CD4-positive, alpha-beta T cell treated with Interleukin-15 for 4 hours (primary cell): ENCODE measurements at places on chromosomes 4 and X.

GRCh38 chr4:149136951-149137620, 678.6 kb downstream of the IQCM start:
- DNase-seq: no peak

DNA sequence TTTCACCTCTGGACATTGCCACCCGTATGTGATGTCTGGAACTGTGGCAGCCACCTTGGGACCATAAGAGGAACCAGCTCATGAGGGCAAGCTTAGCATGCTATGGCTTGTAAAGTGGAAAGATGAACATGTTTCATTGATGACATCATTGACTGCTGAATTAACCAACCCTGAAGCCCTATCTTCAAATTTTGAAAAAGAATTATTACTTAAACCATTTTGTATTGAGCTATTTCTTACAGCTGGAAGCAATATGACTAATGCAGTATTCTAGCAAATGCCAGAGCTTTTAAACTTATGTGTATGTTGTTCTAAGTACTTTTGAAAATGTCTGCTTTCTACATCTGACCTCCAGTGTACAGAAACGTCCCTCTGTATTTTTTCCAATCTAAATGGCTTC, 18.1 kb downstream of the GUCY2F start:
- DNase-seq: no peak

GRCh38 chr4:89468602-89469001, 161.0 kb upstream of the GPRIN3 start:
- no peak for DNase-seq

GRCh38 chr4:185112104-185112503, 31.0 kb upstream of the SLC25A4 start:
- no peak for DNase-seq

DNA sequence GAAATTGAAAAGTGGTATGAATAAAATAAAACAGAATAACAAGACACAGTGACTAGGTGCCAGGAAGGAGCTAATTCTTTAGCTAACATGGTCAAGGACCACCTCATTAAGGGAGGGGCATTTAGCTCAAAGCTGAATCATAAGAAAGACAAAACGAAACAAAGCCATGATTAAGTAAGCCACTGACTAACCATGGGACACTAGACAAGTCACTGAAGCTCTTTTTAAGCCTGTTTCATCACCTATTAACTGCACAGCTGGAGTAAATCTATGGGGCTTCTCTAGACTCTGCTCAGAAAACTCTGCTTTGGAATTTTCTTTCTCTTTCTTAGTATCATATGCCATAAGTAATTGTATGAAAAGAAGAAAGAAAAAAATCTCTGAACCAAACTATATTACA, 49.8 kb upstream of the C1QTNF7 start:
- no peak for DNase-seq

DNA sequence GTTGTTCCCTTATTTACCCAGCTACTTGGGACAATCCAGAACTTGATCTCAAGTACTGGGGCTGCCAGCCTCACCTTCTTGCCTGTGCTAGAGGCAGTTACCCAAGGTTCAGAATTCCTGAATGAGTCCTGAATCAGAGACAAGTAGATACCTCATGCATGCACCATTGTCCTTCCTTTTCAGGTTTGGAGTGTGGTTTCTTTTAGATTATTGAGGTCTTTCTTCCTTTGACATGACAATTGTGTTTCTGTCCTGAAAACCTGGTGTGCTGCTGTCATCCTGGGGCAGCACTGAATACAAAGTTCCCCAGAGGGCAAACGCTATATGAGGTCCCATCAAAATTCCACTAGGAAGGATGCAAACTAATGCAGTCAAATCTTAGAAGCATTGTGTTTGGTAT, 3.5 kb downstream of the CXCL2 start:
- no peak for DNase-seq

DNA sequence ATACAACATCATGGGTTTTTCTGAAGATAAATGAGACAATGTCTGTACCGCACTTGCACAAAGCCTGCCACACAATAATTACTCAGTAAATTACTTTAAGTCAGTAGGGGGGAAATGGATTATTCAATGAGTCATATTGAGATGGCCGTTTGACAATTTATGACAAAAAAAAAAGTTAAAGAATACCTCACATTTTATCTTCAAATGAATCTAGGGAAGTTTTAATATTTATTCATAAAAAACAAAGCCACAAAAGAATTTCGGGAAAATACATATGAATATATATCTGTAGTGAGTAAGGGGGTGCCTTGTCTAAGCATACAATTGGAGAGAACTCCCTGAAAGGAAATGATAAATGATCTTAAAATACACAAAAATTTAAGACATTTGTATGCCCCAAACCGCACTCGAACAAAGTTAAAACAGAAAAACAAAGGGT, 197.0 kb upstream of the SLC7A11 start:
- DNase-seq: no peak

DNA sequence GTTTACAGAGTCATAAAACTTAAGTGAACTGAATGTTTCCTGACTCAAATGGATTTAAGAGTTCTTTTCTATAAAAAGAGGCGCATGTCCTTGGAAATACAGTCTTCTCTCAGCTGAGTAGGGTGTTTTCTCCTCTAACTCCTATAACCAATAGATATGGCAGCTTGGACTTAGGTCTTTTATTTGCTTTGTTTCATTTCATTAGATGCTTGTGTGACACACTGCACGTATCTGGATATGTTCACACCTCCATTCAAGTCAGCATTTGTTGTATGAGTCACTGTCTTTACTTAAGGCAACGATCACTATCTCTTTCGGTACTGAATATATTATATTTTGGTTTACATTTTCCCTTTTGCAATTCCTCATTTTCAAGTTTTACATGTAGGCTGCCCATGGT, 136.6 kb downstream of the ARSF start:
- no peak for DNase-seq

DNA sequence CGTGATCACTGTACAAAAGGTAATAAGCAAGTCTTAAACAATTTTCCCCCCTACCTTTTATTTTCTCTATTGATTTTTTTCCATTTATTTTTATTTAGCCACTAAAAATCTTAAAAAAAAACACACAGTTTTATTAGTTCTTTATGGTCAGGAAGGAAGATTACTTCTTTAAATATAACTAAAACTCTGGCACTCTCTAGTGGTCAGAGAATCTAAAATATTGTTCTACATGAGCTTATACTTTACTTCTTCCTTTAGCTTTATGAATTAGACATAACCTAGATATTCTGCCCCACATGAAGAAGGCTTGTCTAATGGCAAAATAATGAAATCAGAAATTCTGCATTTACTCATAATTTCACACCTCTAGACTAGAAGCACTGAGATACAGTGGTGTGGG, 135.2 kb downstream of the PDE5A start:
- no peak for DNase-seq

DNA sequence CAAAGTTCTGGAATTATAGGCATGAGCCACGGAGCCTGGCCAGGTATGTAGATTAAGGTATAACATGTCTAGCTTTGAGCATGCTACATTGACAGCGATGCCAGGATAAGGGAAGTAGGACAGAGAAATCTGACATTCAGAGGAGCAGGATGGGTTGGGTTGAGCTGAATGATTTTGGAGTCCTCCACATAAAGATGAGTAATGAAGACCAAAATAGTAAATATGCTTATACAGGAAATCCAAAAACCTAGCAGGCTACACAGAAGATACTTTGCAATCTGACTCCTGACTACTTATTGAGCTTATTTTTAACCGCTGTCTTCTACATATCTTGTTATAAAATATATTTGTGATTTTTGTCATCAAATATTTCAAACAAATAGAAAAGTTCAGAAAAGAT, 69.7 kb downstream of the PDGFC start:
- DNase-seq: no peak

DNA sequence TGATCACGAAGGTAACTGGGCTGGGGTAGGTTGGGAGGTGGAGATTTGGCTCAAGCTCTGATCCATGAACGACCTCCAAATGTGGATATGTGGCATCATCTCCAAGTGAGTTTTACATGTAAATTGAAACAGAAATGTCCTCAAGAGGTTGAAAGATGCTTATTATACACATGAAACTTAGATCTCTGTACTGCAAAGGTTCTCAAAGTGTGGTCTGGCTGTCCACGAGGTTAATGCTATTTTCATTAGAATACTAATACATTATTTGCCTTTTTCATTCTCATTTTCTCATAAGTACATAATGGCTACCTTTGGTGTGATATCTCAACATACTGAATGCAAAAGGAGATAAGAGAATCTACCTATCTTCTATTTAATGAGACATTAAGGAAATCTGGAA, 198.2 kb downstream of the RASL11B start:
- DNase-seq: no peak

GRCh38 chr4:37765741-37766140, 60.7 kb upstream of the PGM2 start:
- DNase-seq: no peak

DNA sequence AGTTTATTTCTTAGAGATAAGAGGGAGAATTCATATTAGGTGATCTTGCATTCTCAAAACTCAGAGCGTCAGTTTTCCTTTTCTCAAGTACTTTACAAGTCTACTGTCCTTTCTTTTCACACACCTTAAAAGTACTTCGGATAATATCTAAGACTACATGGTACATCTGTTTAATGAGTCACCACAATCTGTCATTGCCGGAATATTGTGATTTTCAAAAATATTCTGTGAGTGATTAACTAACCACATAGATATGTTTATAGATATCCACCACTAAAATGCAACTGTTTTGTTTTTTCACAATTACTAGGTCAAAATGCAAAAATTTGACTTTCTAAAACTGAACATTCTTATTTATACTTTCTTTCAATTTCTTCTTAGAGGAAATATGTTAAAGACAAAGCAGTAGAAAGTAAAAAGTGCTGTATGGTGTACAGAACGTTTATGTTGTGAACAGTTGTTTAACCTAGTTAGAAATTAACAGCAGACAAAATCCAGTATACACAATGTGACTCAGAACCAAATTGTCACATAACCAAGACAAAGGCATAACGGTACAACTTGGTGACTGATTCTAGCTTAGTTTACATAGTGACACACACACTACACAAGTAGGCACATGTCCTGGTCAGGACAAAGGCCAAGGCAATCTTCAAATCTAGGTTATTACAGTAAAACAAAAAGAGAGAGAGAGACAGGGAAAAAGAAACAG, 482.9 kb downstream of the NAF1 start:
- no peak for DNase-seq

- DNase-seq: no peak
Observed at GRCh38 chrX:107485013-107485412, 35.6 kb downstream of the FRMPD3 start.

DNA sequence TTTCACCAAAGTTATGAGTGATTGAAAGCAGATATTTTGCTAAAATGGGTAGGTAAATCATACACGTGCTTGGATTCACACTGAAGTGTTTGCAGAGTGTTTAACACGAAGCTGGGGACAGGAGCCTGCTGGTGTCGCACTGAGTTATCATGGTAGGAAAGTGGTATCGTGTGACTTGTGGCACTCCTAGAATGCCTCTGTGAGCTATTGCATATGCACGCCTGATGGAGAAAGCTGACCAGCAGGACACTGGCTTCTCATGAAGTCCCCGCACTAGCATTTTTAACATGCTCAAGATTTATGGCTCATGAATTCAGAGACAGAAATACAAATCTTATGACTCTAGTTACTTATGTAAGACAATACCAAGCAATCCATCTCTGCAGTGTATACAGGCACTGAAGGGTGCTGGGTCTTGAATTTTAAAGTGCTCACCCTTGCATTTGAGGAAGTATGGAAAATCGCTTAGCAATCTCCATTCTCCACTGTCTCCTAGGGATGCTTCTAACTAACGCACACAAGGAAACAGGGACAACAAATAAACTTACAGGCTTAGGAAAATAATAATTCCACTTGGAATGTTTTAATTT, 19.8 kb downstream of the VCX3B start:
- no peak for DNase-seq

DNA sequence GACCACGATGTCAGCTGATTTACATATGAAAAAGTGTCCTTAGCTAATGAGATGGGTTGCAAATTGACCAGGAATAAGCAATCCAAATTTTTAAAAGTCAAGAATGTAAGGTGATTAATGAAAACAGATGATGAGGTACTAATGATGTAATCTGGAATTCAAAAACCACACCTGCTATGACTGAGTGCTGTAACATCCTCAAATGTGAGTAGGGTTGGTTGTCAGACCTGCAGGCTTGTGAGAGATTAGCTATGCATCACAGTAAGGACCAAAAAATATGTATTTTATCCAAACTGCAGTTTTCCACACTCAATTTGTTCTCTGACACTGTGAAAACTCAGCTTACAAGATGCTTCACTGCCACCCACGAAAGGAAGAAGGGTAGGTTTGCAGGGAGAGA, 242.5 kb downstream of the OPHN1 start:
- no peak for DNase-seq

DNA sequence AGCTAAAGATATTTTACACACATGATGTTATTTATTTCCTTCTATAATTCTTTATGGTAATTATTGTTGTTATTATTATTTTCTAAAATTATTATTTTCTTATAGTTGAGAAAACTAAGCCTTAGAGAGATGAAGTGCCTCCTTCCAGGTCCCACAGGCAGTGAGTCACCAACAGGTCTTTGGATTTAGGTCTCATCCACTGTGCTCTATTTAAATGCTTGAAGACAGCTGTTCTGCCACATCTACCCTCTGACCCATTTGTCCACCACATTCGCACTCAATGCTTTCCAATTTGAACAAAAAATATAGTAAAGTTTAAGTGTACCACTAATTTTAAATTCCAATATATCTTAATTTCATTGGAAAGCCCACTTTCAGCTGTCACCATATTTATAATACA, 566.4 kb downstream of the PPARGC1A start:
- no peak for DNase-seq

DNA sequence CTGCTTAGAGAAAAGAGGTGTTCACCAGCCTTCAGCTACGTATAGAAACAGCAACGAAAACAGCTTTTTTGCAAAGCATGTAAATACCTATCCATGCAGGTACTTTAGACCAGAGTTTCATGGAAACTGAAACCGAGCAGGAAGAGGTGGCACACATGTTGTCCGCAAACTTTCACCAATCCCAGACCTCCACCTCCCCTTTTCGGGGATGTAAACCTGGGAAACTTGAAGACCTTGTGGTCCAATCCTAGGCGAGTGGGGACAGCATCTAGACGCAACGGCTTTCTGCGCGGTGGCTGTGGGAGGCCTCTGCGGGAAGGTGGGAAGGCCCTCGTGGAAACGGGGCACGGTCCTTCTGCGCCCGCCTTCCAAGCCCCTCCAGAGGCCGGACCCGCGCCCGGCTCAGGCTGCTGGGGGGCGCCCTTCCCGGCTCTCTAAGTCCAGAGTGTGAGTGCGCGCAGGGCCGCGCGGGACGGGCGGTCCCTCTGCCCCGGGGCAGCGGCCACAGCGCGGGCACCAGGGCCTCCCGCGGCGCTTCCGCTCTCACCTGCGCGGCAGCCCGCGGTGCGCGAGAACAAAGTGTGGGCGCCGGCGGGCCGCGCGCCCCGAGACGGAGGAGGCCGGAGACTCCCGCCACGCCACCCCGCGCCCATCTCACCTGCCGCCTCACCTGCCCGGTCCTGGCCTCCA, 830 bp upstream of the SHROOM2 start:
- no peak for DNase-seq

DNA sequence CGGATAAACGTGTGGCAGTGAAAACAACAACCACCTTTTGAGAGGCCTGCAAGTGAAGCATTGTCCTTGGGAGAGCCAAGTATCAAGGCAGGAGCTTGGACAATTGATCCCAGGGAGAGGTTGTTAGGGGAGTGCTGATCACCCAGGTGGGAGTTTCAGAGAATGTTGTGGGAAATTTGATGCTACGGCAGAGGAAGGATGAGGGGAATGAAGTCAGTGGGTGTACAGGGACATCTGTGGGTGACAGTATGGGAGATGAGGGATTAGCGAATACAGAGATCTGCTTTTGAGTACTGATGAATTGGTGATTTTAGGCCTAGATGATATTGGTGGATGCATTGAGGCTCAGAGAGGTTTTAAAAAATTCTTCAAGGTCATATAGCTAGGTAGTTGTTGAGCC, 4.3 kb downstream of the GNL3L start:
- no peak for DNase-seq
